NCI-H2081 treated with DMSO at 0.1 percent for 48 hours (cell line): ENCODE measurements at places on chromosomes 4 and X.

- no peak for DNase-seq
Observed at GRCh38 chr4:183903021-183903760, 1.9 kb upstream of the STOX2 start.

DNA sequence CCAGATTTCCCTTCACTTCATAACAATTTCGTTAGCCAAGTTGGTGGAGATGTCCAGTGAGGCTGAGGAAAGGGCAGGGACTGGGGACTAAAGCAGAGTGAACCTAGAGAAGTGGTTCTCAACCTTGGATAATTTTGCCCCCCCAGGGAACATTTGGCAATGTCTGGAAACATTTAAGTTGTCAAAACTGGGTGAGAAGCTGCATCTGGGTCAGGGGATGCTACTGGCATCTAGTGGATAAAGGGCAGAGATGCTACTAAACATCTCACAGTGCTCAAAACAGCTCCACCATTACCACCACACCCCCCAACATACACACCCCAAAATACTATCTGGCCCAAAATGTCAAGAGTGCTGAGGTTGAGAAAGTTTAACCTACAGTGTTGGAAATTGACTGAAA is 32.0 kb upstream of the FGF16 start:
- no peak for DNase-seq

DNA sequence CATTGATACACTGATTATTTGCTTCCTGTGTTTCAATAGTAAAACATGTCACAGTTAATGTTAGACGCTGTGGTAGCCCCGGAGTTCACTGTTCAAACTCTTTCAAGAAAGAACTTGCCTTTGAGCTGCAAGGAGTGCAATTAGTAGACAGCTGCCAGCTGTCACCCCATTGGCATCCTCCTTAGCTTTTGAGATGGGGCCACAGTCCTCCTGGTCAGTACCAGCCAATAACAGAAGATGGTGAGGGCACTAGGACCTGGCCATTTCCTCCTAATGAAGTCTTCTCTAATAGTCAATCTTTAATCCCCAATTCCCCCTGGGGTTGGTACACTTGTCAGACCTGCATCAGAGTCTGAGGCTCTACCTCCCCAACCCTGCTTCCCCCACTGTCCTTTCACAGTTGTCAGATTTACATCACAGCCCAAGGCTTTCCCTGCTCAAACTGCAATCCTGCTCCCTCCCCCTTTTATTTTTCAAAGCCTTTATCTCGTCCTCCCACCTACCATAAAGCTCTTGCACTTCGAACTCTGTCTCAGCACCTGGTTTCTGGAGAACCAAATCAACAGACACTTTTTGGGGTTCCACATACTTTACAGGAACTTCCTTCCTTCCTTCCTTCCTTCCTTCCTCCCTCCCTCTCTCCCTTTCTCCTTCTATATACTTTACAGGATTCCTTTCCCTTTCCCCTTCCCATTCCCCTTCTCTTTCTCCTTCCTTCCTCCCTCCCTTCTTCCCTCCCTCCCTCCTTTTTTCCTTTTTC is 182.0 kb downstream of the RASL11B start:
- no peak for DNase-seq

DNA sequence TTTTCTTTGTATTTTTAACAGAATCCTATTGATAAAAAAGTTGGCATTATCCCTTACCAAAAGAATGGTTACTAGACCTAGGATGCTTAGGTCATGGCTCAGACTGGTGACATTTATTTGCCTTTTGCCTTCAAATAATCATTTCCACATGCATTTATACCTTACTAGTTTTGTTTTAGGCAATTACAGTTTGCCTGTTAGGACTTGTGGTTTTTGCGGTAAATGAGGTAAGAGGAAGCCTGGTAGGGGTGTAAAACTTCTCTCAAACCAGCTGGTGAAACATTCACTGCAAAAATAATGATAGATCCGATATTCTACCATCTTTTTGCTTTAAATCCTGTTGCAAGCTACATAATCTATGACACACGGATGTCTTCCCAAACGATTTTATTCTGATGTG is 12.1 kb downstream of the LAMP2 start:
- no peak for DNase-seq

GRCh38 chr4:91838181-91838861 is 465.4 kb upstream of the GRID2 start:
- no peak for DNase-seq

DNA sequence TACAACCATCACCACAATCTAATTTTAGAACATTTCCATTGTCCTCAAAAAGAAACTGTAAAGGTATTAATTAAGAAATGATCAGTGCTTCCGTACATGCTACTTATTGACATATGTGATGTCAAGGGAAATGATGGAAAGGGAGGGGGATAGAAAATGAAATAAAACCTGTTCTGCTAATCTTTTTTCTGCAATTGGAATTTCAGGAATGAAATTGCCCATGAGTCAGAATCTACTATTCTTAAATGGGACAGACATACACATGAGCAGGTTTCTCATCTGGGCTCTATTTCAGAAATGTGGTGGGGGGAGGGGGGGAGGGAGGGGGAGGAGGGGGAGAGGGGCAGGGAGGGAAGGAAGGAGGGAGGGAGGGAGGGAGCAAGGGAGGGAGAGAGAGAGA is 91.0 kb downstream of the SHROOM4 start:
- DNase-seq, result no peak

- no peak for DNase-seq
Observed at GRCh38 chr4:2732526-2732925, 23.6 kb downstream of the TNIP2 start.

- DNase-seq, result no peak
Observed at GRCh38 chr4:18057821-18058533, 36.4 kb upstream of the LCORL start.

GRCh38 chrX:7261672-7262332 is 113.8 kb upstream of the PUDP start:
- DNase-seq, result no peak

DNA sequence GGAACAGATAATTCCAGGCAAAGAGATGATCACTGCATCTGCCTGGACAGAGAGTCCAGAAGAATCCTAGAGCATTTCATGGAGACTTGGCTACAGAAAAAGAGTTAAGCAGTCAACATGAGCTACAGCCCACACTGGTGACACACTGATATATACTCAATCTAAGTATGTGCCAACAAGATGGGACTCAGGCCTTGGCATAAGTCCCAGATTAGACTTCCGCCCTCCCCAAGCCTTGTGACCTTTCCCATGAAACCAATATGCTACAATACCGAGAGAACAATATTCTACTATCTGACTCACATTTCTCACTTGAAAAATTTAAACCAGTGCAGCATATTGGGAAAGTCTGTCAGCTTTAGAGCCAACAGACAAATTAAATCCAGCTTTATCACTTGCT is 65.7 kb upstream of the SLITRK2 start:
- no peak for DNase-seq

GRCh38 chr4:106451091-106451490 is 82.5 kb upstream of the GIMD1 start:
- DNase-seq, result no peak

- no peak for DNase-seq
Observed at GRCh38 chr4:656436-657337, 17.4 kb downstream of the ATP5ME start.
